ENCODE measurements at places on chromosomes 4 and X.

- no peak for DNase-seq
Measured at GRCh38 chrX:130173190-130173895, 1.6 kb downstream of the RAB33A start.

DNA sequence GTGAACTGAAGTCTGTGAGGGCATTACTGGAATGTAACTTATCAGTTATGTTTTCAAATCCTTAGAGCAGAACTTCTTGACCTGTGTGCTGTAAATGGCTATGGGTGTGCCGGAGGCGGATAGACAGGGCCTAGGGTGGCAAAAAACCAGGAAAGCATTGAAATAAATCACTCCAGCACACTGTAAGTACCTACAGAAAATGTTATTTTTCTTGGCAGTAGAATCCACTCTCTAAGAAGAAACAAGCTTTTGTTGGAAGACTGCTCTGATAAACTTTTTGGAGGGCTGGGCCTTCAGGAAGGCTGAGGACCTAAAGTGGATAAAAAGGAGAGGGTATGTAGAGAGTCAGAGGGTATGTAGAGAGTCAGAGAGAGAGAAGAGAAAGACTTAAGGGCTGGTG lies 14.9 kb downstream of the CPE start:
- no peak for DNase-seq

DNA sequence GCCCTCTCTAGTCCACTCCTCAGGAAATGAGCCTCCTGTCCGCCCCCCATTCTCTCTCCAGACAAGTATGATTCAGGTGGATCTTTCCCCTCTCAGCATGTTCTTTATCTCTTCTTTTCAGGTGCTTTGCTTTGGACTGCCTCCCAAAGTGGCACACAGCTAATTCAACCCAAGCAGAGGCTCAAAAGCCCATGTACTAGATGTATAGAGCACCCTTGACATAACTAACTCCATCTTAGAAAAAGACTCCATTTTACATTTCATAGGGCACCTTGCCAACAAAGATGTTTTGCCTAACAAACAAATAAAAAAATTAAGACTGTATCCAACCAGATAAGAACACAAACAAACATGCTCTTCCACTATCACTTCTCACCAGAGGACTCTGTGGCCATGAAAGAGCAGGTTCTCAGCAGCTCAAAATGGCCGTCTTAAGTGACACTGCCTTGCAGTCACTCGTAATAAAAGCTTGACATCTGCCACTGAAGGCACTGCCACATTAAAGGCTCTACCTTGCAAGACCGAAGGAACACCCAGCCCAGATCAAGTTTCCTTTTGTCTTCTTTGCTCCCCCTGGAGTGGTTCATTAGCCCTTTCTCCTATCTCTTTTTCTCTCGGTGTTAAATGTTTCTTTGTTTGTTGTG lies 84.9 kb upstream of the TAB3 start:
- no peak for DNase-seq

DNA sequence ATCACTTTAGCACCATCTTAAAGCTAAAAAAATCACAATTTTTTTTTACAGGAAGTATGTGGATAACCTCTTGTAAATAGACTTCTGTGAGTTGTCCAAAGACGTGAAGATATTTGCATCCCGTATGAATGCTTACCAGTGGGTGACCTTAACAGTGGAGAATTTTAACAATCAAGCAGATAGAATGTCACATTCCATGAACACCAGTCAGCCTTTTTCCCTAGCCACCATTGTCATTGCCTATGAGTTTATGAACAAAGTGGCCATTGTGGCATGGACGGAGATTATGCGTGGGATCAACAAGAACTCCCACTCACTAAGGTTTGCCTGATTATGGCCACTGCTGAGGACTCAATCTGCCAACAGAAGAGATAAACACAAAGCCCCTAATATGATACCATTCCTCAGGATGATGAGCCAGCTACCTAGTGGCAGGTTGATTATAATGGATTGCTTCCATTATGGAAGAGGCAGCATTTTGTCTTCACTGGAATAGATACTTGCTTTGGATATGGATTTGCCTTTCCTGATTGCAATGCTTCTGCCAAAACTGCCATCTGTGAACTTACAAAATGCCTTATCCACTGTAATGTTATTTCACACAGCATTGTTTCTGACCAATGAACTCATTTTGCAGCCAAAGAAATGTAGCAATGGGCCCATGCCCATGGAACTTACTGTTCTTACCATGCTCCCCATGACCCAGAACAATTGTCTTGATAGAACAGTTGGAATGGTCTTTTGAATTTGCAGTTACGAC lies 830.9 kb upstream of the NDST4 start:
- no peak for DNase-seq

DNA sequence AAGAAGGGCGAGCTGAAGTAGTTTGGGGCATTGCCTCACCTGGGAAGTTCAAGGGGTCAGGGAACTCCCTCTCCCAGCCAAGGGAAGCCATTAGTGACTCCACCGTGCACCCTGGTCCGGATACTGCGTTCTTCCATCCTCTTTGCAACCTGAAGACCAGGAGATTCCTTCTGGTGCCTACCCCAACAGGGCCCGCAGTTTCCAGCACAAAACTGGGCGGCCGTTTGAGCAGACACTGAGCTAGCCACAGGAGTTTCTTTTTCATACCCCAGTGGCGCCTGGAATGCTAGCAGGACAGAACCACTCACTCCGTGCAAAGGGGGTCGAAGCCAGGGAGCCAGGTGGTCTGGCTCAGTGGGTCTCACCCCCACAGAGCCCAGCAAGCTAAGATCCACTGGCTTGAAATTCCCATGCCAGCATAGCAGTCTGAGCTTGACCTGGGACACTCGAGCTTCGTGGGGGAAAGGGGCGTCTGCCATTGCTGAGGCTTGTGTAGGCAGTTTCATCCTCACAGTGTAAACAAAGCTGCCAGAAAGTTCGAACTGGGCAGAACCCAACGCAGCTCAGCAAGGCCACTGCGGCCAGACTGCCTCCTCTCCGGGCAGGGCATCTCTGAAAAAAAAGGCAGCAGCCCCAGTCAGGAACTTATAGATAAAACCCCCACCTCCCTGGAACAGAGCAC lies 1039.4 kb upstream of the IGFBP7 start:
- no peak for DNase-seq

- no peak for DNase-seq
Measured at GRCh38 chr4:105246712-105247111, 100.0 kb downstream of the TET2 start.

- DNase-seq, result no peak
Measured at GRCh38 chr4:116561768-116562167, 523.6 kb downstream of the TRAM1L1 start.

DNA sequence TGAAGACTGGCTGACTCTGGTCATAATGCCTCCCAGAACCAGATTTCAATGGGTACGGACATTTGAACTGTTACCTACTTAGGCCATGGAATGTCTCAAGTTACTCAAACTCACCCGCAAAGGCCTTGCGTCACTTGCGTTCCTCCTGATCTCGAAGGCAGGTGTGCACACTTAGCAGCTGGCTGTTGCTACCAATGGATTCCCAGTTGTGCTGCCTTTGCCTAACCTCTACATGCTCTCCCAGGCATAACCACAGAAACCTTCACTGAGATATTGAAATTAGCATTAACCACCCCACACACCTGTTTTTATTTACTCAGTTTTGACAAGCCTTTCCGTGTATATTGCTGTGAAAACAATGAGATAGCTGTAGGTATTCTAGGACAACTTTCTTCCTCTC lies 2.8 kb downstream of the ERVMER34-1 start:
- DNase-seq, result no peak

DNA sequence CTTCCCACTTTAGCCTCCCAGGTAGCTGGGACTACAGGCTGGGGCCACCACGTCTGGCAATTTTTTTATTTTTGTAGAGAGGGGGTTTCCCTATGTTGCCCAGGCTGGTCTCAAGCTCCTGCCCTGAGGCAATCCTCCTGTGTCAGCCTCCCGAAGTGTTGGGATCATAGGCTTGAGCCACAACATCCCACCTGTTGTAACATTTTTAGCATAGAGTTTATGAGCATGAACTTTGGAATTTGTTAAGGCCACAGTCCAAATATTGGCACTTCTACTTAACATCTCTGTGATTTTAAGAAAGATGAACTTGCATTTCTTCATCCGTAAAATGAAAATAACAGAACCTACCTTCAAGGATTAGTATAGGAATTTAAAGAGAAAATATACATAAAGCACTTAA lies 445.6 kb downstream of the IQCM start:
- no peak for DNase-seq

- DNase-seq, result no peak
Measured at GRCh38 chrX:65488495-65488894, 46.1 kb downstream of the LAS1L start.

GRCh38 chrX:154369449-154370299 lies 4.8 kb downstream of the FLNA start:
- peak; percentile 57 for DNase-seq

- DNase-seq, result no peak
Measured at GRCh38 chrX:20593402-20593801, 326.7 kb upstream of the RPS6KA3 start.

GRCh38 chr4:40423735-40424134 lies 88.6 kb downstream of the CHRNA9 start:
- DNase-seq, result no peak

DNA sequence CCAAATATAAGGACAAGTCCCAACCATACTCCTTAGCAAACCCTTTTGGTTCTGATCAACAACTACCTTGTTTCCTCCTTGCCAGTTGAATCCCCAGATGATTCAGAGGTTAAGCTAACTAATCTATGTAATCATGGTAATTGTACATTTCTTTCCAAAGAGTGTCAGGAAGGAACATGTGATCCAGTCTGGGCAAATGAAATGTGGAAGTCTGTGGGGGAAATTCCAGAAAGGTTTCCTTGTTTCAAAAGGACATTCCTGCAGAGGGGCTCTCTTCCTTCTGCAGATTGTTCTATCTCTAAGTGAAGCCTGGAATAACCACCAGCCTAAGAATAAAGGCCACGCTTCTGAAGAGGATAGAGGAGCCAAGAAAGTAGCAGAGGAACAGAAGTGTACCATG lies 7.0 kb downstream of the PRSS12 start:
- no peak for DNase-seq

GRCh38 chrX:22171287-22172060 lies 101.2 kb upstream of the CBLL2 start:
- DNase-seq, result no peak

GRCh38 chr4:148023512-148024181 lies 291.8 kb downstream of the ARHGAP10 start:
- no peak for DNase-seq

DNA sequence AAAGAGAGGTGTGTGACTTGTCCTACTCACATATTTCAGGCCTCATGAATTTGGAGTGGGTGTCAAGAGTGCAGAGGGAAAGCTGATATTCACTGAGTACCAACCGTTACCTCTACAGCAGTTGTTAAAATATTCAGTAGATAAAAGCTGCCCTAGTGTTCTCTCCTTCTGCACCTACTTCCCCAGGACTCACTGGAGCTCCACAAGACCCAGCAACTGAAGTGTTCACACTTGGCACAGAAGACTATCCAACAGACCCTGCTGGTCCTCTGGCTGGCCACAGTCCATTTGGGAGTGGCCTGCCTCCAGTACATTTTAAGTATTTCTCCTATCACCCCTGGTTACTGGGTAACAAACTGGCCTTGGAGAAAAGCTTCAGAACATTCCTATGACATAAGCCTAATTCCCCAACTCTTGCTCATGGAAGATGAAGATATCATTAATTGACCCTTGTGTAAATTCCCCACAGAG lies 70.8 kb downstream of the PPARGC1A start:
- no peak for DNase-seq

GRCh38 chrX:140440876-140441275 lies 64.0 kb downstream of the SOX3 start:
- DNase-seq, result no peak

GRCh38 chrX:31506928-31507327 lies 435.1 kb upstream of the FTHL17 start:
- DNase-seq, result no peak

GRCh38 chrX:39601231-39602177 lies 496.3 kb downstream of the BCOR start:
- DNase-seq, result no peak

- DNase-seq, result no peak
Measured at GRCh38 chr4:61200916-61201526, 895 bp downstream of the ADGRL3 start.

GRCh38 chr4:42302348-42302747 lies 94.9 kb upstream of the SHISA3 start:
- DNase-seq, result no peak

DNA sequence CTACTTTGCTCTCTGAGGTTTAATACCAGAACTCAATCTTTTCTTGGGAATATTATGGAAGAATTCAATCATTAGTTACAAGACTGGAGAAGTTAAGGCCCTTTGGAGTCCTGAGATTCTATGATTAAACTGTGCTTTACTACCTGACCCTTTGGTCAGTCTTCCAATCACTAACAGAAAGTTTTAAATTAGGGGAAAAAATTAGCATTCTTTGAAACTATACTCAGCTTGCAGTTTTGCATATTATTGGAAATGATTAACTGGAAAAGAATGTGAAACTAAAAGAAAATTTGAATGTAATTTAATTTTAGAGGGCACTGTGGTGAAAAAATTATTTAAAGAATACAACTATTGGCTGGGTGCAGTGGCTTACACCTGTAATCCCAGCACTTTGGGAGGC lies 18.7 kb upstream of the GPR34 start:
- no peak for DNase-seq

DNA sequence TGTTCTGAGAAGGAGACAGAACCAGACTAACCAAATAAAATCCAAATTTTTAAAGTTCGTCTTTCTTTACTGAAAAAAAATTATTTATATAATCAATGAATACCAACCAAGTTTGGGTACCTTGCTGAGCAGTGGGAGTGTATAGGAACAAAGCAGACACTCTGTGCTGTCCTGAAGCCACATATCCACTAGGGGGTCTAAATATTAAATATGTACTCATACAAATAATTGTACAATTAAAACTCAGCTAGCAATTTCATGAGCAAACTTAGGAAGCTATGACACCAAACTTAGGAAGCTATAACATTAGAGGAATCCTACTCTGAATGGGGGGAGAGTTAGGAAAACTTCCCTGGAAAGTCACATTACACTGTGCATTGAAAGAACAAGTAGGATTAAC lies 582.0 kb upstream of the EPHA5 start:
- no peak for DNase-seq

GRCh38 chr4:35912174-35912573 lies 332.1 kb downstream of the ARAP2 start:
- no peak for DNase-seq

DNA sequence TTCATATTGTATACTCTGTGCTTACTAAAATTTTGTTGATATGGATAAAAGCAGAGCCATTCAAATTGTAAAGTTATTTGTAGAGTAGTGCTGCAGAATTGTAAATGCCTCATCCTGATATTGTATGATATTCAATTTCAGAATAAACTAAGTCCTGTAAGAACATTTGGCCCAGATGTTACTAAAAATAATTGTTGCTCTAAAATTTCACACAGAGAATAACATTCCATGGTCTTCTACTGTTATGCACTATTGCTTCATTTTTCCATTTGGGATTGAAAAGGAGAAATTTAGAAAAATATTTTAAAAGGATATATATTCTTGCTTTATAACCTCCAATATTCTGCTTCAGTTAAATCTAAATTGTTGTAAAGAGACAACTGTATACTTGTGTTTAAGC lies 195.6 kb downstream of the LARP7 start:
- no peak for DNase-seq

DNA sequence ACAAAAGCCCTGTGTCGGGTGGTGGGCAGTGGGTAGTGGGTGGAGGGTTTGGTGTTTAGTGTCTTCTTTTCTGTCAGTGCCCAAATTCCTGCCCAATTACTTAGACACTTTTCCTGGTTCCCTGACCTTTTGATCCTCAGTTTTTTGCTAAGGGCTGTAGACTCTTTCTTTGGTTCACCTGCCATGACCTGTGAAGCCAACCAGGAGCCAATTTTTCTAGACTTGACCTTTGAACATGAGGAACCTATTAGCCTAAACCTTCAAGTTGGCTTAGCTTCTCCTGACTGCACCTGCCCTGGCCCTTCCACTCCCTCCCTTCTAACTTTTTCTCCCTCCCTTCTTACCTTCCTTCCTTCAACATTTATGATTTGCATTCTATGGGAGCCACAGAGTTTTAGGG lies 94.5 kb downstream of the MID1IP1 start:
- DNase-seq, result no peak

All from thymus (tissue), 14 donors.